ENCODE measurements at places on chromosomes 6 and 20. TPM values are rescaled to one million over a fixed set of nuclear protein-coding genes. Genes with fewer than 3 reads are reported as not detected.

DNA sequence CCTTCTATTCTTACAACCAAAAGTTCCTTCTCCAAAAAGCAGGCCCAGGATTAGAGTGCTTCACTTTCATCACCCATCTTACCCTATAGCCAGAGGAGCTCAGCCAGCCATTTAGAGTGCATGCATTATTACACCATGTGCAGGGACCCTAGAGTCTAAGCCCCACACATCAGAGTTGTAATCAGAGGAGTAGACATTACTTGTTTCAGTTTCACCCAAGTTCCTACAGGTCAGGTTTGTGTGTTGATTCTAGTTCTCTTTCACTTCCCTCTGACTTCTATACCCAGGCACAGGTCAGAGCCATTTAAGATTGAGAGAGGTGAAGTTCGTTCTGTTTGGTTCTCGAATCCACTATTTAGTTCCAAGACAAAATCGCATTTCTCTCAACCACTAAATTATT, 16.3 kb upstream of the ARFGEF3 start:
- DNase-seq: no peak

The COL21A1 gene
- not detected for total RNA-seq

The PNPLA1 gene
- total RNA-seq: not detected

DNA sequence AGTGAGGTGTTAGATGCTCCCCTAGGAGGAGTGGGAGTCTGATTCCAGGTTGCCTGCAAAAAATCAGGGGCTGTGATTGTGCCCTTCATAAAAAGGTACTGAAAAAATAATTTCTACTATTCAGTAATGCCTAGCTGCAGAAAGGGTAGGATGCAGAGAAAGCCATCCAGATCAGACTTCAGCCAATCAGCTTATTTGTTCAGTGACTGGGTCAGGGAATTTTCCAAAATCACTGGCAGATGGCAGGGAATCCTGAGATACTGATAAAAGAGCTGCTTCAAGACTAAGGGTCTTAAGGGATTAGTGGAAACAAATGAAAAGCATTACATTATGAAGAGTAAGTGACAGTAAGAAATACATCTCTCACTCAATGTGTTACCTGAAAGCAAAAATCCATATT, 42.8 kb upstream of the MTRF1L start:
- no peak for DNase-seq

Data from activated naive CD8-positive, alpha-beta T cell treated with anti-CD3 and anti-CD28 coated beads for 36 hours (primary cell).